ENCODE measurements at places on chromosomes 12 and 14.

DNA sequence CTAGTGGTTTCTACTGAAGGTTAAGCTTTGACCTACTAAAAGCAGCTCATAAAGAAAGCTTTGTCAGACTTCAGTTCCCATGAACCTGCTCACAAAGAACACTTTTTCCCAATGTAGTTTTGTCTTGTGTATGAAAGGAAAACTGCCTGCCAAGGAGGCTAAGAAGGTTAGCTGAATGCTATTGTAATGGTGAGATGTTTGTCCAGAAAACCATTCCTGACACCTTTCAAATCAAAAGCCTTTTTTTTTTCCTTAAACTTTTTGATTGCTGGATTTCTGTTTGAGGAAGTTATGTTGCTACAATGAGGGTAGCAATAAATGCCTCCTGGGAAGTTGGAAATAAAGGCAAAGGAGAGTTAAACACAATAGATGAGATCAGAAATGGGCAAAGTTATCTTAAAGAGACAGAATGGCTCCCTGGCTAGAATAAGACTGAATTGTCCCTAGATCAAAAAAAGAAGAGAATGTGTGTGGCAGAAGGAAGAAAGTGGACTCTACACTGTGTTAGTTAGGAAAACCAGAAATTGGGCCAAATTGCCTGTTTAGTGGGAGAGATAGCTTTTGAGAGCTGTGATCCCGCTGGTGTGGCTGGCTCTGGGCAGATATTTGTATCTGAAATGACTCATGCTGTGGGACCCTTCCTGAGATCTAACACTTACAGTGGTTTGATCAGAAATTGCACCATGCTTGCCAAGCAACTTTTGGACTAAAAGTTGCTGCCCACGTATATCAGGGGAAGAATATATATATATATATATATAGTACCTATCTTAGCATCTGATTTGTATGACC is 27.5 kb downstream of the TECPR2 start:
- peak; percentile 39 for DNase-seq

DNA sequence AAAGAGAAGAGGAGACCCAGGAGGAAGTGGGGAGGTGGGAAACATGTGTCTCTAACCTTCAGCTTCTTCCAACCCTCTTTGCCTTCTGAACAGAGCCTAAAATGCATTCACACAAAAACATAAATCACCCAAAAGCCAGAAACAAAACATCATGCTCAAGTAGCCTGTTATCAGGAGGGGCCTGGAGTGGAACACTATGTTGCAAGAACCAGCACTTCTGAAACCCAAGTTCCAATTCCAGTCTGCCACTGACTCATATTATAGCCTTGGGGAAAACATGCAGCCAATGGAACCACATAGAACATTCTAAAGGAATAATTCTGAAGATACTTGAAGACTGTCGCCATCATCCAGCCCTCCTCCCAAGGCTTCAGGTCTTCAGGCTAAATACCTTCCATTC is 169.8 kb upstream of the PLXNC1 start:
- DNase-seq, result peak; percentile 30

- DNase-seq, result no peak
Observed at GRCh38 chr14:92635896-92636295, 112.5 kb downstream of the LGMN start.

GRCh38 chr14:81400202-81400678 is at the start of gene STON2:
TSS of gene STON2 (minus strand) at chr14:81400324. CDS start at chr14:81398382, 1,942 bp downstream.
- DNase-seq, result peak; percentile 75

- DNase-seq, result peak; percentile 85
Observed at GRCh38 chr12:57389033-57389432, 41.8 kb downstream of the R3HDM2 start.

DNA sequence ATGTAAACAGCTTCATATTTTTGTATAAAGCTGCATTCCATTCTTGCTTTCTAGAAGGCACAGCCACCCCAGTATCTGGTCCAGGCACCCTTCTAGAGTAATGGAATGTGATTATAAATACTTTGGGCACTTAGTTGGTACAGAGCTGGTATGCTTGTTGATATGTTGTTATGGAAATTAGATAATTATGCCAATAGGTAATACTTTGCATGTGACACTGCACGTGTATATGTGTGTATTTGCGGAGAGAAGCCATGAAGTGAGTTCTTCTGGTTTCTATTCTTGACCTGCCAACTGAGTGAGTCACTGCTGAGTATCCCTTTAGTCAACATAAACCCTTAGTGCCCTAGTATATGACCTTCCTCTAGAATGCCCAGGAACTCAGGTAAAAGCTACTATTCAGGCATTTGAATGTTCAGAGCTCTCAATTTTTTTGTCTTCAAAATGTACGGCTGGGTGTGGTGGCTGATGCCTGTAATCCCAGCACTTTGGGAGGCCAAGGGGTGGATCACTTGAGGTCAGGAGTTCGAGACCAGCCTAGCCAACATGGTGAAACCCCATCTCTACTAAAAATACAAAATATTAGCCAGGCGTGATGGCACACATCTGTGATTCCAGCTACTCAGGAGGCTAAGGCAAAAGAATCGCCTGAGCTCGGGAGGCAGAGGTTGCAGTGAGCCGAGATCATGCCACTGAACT is 6.2 kb upstream of the TCP11L2 start:
- DNase-seq, result peak; percentile 71

GRCh38 chr12:109446-109845 is 42.9 kb downstream of the IQSEC3 start:
- no peak for DNase-seq

GRCh38 chr12:124923905-124924734 is 9.7 kb upstream of the UBC start:
- peak; percentile 61 for DNase-seq

- no peak for DNase-seq
Observed at GRCh38 chr12:54390668-54391551, 6.4 kb upstream of the ZNF385A start.

Measured in astrocyte of the spinal cord (primary cell).